A172 (cell line): ENCODE measurements at places on chromosomes 2 and 18. TPM values are rescaled to one million over a fixed set of nuclear protein-coding genes. Genes with fewer than 3 reads are reported as not detected.

DNA sequence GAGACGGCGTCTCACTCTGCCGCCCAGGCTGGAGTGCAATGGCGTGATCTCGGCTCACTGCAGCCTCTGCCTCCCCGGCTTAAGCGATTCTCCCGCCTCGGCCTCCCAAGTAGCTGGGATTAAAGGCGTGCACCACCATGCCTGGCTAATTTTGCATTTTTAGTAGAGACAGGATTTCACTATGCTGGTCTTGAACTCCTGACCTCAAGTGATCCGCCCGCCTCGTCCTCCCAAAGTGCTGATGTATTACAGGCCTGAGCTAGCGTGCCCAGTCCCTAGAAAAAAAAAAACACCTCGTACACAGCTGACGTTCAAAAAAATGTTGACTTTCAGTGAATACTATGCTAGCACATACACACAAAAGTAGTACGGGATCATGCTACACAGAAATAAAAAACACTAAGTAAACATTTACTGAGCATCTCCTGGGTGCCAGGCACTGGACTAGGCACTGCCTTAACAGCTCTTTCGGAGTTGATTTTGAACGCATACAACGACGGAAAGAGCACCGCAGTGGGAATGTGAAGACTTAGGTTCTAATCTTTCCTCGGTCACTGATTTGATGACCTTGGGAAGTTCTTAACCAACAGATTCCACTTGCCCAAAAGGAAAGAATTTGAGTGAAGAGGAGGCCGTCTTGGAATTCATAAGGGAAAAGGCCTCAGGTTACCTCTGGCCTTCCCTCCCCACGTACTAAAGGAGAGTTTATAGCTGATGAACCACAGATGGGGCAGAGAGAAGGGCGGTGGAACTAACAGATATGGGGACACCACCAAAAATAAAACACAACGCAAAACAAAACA is 1.1 kb downstream of the DNAJC27 start:
- peak; percentile 32 for DNase-seq

- DNase-seq: peak; percentile 30
Observed at GRCh38 chr2:168336786-168337388, 89.5 kb upstream of the STK39 start.

GRCh38 chr2:209146682-209147320 is 277.0 kb upstream of the MAP2 start:
- DNase-seq: no peak

DNA sequence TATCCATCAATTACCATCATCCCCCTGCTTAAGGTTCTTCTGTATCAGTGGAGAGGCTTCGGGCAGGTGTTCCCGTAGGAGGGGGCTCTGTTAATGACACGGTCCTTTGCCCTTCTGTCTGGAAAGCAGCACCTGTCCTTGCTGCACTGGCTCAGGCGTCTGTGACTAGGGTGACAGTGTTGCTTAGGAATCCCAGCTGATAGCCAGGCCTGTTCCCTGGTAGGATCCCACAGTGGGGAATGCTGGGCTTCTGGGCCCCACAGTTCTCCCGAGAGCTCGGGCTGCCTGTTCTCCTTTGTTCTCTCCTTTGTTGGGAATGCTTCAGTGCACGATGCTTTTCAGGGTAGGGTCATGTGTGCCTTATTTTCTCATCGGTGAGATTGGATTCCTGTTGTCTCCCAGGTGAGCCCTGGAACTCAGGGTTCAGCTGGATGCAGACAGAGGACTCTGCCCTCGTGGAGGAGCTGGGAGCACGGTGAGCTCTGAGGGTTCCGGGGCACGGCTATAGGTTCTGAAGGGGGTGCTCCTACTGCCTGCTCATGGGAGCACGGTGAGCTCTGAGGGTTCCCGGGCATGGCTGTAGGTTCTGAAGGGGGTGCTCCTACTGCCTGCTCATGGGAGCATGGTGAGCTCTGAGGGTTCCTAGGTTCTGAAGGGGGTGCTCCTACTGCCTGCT is 9.6 kb downstream of the SNTG2 start:
- DNase-seq: no peak

- DNase-seq: no peak
Observed at GRCh38 chr2:181471226-181471625, 14.0 kb downstream of the ITGA4 start.

- DNase-seq: no peak
Observed at GRCh38 chr18:8942021-8942908, 160.2 kb upstream of the NDUFV2 start.

DNA sequence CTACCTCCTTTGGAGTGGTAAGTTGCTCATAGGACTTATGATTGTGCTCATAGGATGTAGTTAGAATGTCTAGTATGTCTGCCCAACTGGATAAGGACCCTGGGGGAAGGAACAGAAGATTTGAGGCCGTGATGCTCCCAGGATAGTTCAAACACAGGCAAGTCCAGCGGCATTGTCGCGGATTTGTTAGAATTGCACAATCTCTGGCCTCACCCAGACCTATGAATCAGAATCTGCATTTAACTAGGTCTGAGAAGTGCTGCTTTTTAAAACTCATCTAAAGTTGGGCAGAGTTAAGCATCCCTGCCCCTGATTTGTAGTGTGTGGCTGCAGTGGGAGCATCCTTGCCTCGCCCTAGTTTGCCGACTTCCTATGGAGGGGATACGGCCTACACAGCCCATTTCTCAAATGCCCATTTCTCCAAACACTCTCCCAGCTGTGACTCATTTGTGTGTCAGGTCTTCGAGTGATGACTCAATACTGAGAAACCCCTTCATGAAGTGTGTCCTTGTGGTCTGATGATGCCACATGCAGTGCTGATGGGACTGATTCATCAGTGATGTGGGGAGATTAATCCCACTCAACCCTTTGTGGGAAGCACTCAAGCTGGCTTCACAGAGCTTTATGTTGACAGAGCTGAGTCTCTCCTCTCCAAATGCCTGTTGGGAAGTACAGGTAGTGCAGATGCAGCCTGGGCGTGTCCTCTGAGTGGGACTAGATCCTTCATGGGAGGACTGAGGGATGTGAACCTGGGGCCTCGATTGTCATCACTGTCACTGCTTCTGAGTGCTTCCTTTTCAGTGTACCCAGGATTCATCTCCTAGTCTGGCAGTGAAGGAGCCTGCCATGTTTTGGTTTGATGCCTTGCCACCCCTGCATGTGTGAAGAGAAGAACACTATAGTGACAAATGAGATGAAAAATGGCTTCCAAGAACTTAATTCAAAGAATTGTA is 18.7 kb downstream of the SMIM21 start:
- peak; percentile 97 for DNase-seq

DNA sequence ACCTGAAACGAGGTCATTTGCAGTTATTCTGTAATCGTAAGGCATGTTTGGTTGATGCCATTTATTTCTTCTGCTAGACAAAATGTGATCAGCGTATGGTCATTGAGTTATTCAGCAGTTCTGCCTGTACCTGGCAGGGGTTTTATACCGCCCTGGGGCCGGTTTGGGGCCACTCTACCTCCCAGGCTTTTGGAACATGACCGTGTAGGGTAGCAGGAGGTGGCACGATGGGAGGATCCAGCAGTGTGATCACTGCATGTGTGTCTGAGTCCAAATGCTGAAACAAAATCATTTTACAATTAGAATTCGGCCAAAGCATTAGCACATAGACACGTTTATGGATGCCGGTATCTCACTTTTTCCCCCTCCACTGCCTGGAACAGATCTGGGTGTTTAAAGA is 26.7 kb downstream of the LPIN1 start:
- DNase-seq: no peak

PTPN4 gene
- total RNA-seq: 33.0 and 36.2 TPM in 2 replicates

MARCO gene
- not detected in 2 replicates for total RNA-seq

CDH20 gene
- total RNA-seq: not detected in 2 replicates

POTEF gene
- total RNA-seq: not detected in 2 replicates

RSAD2 gene
- total RNA-seq: 2.8 and 3.5 TPM in 2 replicates

ABCG8 gene
- not detected in 2 replicates for total RNA-seq

SLC5A7 gene
- not detected in 2 replicates for total RNA-seq

GKN2 gene
- 0.24 and 1.9 TPM in 2 replicates for total RNA-seq

XDH gene
- 0.19 and 0.34 TPM in 2 replicates for total RNA-seq
